ENCODE measurements at places on chromosomes 3 and 15. TPM values are rescaled to one million over a fixed set of nuclear protein-coding genes. Genes with fewer than 3 reads are reported as not detected.

MITF gene
- total RNA-seq: 2.9 TPM

MEX3B gene
- 0.33 TPM for total RNA-seq

GRCh38 chr15:38028869-38029268, 94.4 kb downstream of the TMCO5A start:
- H3K36me3 ChIP-seq: no peaks in the 10 kb centered on the region
- H3K4me1 ChIP-seq: no peaks in the 10 kb centered on the region
- no peak for DNase-seq
- no peak overlapping the region for H3K4me3 ChIP-seq
- no peaks in the 10 kb centered on the region for H3K27me3 ChIP-seq
- H3K27ac ChIP-seq: no peak overlapping the region

DNA sequence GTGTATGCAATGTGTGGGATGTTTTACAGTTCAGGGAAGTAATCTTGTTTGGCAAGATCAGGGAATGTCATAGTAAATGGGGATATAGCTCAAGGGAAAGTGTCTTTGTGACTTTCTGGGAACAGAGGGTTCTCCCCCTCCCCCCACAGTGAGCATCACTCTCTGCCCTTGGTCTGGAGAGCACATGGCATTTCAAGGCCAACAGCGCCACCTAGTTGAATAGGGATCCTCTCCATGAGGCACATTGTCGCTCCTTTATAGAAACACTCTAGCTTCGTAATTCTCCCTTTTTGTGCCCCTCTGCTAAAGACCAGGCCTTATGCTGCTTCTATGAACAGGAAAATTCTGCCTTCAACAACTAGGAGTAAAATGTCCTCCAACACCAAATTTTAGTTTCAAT, 37.1 kb upstream of the ARNT2 start:
- no peak overlapping the region for H3K27ac ChIP-seq
- no peaks in the 10 kb centered on the region for H3K36me3 ChIP-seq
- H3K27me3 ChIP-seq: no peaks in the 10 kb centered on the region
- H3K4me3 ChIP-seq: no peak overlapping the region

DNA sequence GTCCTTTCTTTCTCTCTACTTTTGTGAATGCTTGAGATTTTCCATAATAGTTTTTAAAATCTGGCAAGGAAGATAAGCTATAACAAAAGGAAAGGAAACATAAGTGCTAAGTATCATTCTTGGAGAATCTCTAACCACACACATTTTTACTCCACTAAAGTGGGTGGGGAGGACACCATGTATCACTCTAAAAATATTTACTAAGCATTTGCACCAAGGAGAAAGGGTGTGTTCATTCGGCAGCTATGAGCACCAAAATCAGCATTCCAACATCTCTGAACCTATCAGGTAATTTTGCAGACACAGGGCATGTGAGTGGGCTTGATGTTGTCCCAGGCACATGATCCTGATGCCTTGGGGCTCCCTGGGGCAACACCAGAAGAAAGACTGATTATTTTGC, 5.5 kb downstream of the B4GALT4 start:
- H3K27ac ChIP-seq: no peak overlapping the region
- DNase-seq: no peak
- no peak overlapping the region for H3K4me3 ChIP-seq
- peaks cover 28% of the 10 kb centered on the region for H3K36me3 ChIP-seq

GRCh38 chr15:45168286-45168685, 19.5 kb downstream of the SHF start:
- no peaks in the 10 kb centered on the region for H3K27me3 ChIP-seq
- H3K4me1 ChIP-seq: peaks cover 7% of the 10 kb centered on the region
- no peak for DNase-seq

DNA sequence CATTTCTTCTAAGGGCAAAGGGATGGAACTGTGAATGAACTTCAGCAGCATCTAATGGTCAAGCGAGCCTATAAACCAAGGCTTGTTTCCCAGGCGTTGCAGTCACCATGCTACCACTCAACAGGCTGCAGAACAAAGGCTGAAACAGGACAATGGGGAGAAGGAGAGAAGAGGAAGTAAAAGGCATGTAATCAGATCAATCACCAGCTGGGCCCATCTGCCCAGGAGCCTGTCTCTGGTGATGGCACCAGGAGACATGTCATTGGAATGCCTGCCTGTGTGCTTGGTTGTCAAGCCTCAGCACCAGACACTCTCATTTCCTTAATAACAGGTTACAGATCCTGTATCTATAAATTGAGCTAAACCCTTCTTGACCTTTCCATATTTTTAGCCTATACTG, 81.7 kb upstream of the UMPS start:
- no peaks in the 10 kb centered on the region for H3K27me3 ChIP-seq
- no peaks in the 10 kb centered on the region for H3K4me1 ChIP-seq
- no peak for DNase-seq
- H3K27ac ChIP-seq: no peak overlapping the region
- no peak overlapping the region for H3K4me3 ChIP-seq
- H3K36me3 ChIP-seq: peaks cover 10% of the 10 kb centered on the region

TPRG1 gene
- total RNA-seq: 46.6 TPM

- peaks cover 7% of the 10 kb centered on the region for H3K36me3 ChIP-seq
- no peak overlapping the region for H3K27ac ChIP-seq
- H3K27me3 ChIP-seq: no peaks in the 10 kb centered on the region
- H3K4me1 ChIP-seq: peaks cover 14% of the 10 kb centered on the region
- H3K4me3 ChIP-seq: no peak overlapping the region
Observed at GRCh38 chr3:172223870-172224269, 184.5 kb downstream of the FNDC3B start.

GOLGA8A gene
- total RNA-seq: 7.7 TPM

- no peak for DNase-seq
- H3K27me3 ChIP-seq: no peaks in the 10 kb centered on the region
- H3K4me3 ChIP-seq: no peak overlapping the region
- no peaks in the 10 kb centered on the region for H3K4me1 ChIP-seq
- no peak overlapping the region for H3K27ac ChIP-seq
Observed at GRCh38 chr15:48002767-48003166, 118.0 kb upstream of the SLC24A5 start.

- H3K4me1 ChIP-seq: peaks cover 28% of the 10 kb centered on the region
- H3K4me3 ChIP-seq: peak within 1 kb of the TSS; percentile 81
- peak; percentile 99 for DNase-seq
Observed at GRCh38 chr3:52278510-52279069, at the start of gene WDR82. Gene WDR82 (minus strand): TSS chr3:52278649. CDS start chr3:52278361, 288 bp downstream.

- no peak for DNase-seq
- no peak overlapping the region for H3K27ac ChIP-seq
- H3K27me3 ChIP-seq: no peaks in the 10 kb centered on the region
- H3K4me3 ChIP-seq: no peak overlapping the region
Observed at GRCh38 chr3:71299160-71299559, 284.4 kb downstream of the FOXP1 start.

DNA sequence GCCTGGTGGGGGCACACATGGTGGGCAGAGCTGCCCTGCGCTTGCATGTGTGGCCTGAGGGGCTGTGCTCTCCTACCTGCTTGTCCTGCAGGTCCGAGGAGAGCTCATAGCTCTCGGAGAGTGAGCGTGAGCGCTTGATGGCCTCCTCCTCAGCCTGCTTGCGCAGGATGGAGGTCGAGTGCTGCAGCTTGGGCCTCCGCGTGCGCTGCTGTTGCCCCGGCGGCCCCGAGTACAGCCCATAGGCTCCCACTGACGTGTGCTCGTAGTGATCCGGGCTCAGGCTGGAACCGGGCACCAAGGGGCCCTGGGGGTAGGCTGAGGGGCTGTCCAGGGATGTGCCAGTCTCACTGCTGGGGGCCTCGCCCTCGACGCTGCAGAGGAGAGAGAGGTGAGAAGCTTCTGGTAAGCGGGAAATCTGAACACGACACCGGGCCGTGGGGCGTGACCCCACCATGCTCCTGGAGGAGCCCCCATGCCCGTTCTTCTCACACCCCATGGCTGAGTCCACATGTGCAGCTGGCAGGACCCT, 100.2 kb upstream of the RPL32 start:
- DNase-seq: no peak
- no peak overlapping the region for H3K27ac ChIP-seq
- H3K4me1 ChIP-seq: peaks cover 19% of the 10 kb centered on the region

DNA sequence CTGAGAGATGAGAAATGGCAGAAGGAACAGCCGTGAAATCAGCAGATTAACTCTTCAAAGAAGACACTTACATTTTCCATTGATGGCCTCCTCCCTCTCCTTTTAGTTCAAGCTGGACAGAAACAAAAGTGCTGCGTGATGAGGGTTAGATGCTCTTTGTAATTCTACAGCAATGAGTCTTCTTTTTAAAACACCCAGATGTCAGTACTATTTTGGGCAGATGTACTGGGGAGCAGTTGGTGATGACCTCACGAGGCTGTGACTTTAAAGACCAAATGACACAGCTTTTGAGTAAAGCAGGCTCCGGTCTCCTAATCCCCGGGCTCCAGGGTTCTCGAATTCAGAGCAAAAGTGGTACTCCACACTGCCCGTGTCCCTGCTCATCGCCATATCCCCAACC, 198.2 kb downstream of the SLCO3A1 start:
- no peaks in the 10 kb centered on the region for H3K36me3 ChIP-seq
- DNase-seq: no peak
- H3K4me3 ChIP-seq: no peak overlapping the region
- no peak overlapping the region for H3K27ac ChIP-seq
- H3K4me1 ChIP-seq: no peaks in the 10 kb centered on the region

DNA sequence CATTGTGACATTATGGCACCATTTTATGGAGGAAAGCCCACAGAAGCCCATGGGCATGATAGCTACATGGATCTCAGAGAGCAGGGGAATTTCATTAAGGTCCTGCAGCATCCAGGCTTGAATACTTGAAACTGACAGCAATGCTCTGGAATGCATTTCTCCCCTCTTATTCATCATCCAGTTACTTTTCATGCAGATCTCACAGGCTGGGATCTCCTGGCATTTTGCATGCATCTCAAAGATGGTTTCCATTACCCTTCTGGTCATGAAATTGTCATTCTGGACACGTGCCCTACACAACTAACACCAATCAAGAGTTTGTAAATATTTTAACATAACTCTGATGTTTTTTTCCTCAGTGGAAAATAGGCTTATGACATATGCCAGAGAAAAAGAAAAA, 32.4 kb downstream of the VGLL3 start:
- no peak overlapping the region for H3K4me3 ChIP-seq
- no peak for DNase-seq
- no peaks in the 10 kb centered on the region for H3K36me3 ChIP-seq
- no peaks in the 10 kb centered on the region for H3K4me1 ChIP-seq
- peaks cover 3% of the 10 kb centered on the region for H3K27me3 ChIP-seq
